ENCODE measurements at places on chromosomes 2 and 18.

- no peak for DNase-seq
Observed at GRCh38 chr2:39455826-39456225, 18.7 kb upstream of the MAP4K3 start.

GRCh38 chr2:109547280-109547679 lies 66.5 kb downstream of the SEPTIN10 start:
- DNase-seq = no peak

DNA sequence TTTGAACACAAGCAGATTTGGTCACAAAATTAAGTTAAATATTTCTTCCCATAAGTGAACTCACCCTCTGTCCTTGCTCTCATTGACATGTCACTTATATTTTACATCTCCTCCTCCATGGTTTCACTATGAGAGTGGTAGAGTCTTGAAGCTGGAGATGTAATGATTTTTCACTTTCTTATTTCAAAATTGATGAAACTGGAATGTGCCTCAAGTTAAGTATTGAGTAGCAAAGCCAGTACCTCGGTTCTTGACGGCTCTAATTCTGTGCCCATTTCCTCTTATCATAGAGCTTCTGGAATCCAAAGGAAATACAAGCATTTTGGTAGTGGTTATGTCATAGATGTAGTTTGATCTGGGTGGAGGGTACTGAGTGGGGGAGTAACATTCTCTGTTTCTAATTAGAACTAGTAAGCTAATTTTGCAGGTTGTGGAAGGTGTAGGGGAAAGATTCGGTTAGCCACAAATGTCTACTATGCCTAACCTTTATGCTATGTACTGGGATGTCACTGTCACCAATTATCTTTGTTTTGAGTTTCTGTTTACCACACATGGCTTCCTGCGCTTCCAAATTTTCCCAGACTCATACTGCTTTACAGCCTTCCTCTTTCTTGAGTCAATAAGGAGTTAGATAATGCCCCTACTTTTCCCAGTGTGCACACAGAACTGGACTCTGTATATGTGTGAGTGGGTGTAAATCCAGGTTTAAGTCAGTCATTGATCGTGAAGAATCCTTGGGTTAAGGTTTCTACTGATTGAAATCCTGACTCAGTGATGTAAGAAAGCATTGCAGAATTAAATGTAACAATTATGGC lies 96.8 kb downstream of the DIS3L2 start:
- DNase-seq = no peak

GRCh38 chr2:52269696-52270485 lies 1238.0 kb upstream of the NRXN1 start:
- DNase-seq = no peak

GRCh38 chr18:371609-371982 lies 103.7 kb upstream of the THOC1 start:
- no peak for DNase-seq

- no peak for DNase-seq
Observed at GRCh38 chr2:129813404-129813803, 166.1 kb upstream of the RAB6C start.

DNA sequence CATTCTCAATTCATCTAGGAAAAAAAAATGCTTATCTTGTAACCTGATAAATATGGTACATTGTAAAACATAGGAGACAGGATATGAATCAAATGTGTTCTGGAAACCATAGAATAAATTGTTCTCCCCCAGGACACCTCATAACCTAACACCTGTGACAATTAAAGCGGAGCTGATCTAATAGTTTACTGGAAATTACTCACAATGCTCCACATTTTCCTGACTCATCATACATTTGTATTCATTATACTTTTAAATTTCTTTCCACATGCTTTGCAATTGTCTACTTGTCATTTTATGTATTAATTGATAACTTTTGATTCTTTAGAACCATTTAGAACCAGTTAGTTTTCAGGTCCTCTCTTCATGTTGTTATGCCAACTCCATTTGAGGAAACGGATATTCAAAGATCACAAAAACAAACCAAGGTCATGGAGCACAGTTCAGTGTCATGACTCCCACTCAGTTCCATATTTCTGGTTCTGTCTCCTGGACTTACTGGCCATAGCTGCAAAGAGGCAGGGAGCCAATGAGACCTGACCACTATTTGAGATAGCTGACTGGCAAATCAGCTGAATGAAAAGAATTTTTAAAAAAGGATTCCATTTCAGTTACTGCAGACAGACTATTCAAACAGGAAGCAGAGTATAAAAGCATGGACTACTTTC lies 128.5 kb downstream of the CALCRL start:
- no peak for DNase-seq

DNA sequence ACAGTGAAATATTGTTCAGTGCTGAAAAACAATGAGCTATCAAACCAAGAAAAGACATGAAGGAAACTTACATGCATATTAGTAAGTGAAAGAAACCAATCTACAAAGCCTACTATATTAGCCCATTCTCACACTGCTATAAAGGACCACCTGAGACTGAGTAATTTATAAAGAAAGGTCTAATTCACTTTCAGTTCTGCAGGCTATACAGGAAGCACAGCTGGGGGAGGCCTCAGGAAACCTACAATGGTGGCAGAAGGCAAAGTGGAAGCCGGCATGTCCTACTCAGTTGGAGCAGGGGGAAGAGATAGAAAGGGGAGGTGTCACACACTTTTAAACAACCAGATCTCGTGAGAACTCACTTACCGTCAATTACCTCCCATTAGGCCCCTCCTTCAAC lies 232.1 kb downstream of the TMX3 start:
- DNase-seq = no peak

GRCh38 chr2:95738301-95738700 lies 146.5 kb downstream of the TRIM43 start:
- DNase-seq = no peak

GRCh38 chr2:105760191-105760590 lies 15.5 kb downstream of the NCK2 start:
- DNase-seq = no peak

DNA sequence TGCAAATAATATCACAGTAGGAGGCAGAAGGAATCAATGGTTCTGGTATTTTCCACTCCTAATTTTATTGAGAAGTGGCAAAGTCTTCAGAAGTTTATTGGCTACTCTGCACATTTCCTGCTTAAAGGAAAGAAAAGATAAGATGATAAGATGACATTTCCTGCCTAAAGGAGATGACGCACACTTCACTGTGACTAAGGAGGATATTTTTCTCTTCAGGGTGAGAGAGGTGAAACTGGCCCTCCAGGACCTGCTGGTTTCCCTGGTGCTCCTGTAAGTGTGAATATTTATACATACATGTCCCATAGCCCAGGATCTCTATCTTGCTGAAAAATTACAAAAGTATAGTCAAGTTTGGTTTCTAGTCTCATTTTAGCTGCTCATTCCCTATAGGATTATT lies 27.9 kb downstream of the COL3A1 start:
- no peak for DNase-seq

DNA sequence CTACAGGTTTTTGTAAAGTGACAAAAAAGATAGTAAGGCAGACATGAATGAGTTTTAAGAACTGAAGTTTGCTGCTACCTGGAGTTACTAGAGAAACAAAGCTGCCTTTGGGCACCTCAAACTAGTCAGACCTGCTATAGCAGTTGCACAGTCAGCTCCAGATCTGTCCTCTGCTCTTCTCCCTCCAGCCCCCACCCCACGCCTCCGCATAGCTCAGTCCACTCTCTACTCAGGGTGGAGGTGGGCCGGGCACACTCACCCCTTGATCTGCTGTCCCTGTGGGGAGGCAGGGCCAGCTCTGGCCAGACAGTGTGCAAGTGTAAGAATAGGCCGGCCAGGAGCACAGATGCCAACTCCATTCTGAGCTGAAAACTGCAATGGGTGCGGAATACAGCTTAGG lies 4.1 kb downstream of the SERTAD2 start:
- no peak for DNase-seq

DNA sequence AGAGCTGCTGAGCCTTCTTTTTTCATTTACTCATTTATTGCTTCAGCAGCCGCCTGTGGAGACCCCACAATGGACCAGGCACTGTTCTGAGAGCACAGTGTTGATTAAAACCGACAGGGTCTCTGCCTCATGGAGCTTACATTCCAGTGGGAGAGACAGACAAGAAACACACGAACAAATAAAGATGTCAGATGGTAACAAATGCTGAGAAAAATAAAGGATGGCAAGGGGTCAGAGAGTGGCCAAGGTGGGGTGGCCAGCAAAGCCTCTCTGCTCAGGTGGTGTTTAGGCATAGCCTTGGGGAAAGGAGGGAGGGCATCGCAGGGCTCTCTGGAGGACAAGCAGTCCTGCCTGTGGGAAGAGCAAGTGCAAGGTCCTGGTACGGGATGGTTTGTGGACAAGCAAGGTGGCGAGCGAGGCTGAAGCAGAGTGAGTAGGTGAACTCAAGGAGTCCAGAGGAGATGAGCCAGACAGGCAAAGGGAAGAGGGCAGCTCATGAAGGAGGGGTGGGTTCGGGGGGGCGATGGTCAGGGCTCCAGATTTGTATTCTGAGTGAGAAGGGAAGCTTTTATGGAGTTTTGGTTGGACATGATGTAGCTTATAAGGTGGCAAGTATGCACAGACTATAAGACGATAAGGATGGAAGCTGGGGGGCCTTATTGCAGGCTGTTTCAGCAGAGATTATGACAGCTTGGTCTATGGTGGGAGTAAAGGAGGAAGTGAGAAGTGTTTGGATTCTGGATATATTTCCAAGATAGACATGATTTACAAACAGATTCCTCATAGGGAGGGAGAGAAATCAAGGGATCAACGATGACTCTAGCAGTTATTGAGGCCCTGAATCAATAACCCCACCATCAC lies 8.8 kb upstream of the ITGB6 start:
- DNase-seq = no peak

DNA sequence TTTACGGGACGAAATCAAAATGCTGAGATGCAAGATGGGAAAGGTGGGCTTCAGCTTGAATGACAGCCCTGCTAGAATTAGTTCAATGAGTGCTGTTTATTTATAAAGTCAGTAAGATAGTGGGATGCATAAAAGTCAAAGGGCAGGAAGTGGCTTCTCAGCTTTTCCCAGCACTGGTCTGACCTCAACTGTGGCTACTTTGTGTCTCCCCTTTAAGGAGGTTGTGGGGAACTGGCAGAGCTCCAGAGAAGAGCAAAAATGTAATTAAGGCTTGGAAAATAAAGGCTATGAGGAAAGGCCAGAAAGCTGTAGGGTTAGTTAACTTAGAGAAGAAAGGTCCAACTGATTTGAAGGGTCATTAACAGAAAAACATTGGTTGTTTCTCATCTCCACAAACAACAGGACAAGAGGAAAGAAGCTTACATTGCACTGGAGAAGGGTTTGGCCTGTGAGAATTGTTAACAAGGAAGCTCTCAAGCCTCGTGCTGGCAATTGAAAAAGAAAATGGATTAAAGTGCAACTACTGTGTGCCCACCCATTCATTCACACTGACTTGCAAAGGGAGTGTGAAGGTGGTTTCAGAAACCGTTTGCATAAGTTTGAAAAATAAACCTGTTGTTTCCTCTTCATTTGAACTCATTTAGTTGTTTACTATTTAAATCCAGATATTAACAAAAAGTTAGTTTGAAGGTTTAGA lies 68.8 kb upstream of the CD28 start:
- DNase-seq = no peak

DNA sequence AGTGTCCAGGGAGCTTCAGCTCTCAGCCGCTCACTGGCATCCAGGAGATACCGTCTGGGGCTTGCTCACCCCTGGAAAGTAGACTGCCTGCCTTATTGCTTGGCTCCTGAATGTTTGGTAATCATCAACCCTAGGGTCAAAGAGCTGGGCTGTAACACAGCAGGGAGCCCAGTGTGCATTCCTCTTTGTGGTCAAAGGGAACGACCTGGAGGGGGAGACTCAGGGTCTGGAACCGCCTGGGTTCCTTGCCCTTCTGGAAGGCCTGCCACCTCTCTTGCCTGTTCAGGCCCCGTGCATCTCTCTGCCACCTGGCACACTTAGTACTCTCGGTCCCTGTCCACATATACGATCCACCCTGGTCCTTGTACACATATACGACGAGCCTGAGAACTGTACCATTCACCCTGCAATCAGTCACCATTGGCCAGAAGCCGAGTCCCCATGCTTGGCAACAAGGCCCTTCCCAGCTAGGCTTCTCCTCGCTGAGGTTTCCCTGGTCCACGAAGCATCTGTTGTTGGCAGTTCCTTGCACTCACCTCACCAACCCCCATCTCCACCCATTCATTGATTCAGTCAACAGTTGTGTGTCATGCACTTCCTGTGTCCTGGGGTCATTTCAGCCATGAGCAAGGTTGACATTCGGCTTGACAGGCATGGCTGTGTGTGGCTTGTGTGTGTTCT lies at the start of gene NAT8:
NAT8 (minus strand) TSS at position 85 of the 681 bp plus-strand sequence. CDS start 794 bp downstream, outside the sequence.
- no peak for DNase-seq

DNA sequence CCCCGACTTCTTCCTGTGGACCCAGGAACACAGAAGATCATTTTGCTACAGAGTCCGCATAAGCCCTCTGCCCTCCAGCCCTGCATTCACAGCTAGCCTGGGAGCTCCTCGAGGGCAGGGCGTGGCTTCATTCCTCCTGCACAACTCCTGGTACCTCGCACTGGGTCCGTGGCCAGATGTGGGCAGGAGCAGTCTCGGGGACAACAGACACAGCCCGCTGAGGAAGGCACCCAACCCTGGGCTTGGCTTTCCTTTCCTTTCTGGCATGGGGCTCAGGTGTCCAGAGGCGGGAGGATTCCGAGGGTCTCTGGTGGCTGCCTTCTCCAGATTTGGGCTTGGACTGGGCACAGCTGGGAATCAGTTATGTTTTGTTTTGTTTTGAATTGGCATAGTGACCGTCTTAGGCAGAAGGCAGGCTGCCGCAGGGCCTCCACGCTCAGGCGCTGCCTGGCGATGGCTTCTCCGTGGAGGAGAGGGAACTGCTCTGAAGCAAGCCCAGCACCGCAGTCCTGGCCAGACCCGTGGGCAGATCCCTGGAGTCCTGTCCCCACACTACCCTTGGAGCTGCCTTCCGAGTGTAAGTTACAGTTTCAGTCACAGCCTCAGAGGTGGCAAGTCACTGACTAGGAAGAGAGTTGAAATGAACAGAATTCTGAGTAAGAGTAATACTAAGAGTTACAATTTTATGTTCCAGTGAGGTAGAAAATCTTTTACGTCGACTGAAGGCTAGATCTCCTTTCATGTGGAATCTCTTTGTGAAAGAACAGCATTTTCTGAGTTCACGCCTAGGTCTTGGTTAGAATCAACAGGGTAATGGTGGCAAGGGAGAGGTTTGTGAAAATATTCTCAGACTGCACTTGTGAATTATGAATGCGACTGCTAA lies 47.9 kb downstream of the LDLRAD4 start:
- no peak for DNase-seq

- no peak for DNase-seq
Observed at GRCh38 chr2:164967781-164968228, 12.5 kb upstream of the SLC38A11 start.

- DNase-seq = no peak
Observed at GRCh38 chr2:168224346-168224745, 23.0 kb downstream of the STK39 start.

Measured in GM12878 (cell line).